ENCODE measurements at places on chromosomes 16 and 17.

GRCh38 chr16:2373176-2373575 is 32.6 kb upstream of the ABCA3 start:
- DNase-seq, result no peak

DNA sequence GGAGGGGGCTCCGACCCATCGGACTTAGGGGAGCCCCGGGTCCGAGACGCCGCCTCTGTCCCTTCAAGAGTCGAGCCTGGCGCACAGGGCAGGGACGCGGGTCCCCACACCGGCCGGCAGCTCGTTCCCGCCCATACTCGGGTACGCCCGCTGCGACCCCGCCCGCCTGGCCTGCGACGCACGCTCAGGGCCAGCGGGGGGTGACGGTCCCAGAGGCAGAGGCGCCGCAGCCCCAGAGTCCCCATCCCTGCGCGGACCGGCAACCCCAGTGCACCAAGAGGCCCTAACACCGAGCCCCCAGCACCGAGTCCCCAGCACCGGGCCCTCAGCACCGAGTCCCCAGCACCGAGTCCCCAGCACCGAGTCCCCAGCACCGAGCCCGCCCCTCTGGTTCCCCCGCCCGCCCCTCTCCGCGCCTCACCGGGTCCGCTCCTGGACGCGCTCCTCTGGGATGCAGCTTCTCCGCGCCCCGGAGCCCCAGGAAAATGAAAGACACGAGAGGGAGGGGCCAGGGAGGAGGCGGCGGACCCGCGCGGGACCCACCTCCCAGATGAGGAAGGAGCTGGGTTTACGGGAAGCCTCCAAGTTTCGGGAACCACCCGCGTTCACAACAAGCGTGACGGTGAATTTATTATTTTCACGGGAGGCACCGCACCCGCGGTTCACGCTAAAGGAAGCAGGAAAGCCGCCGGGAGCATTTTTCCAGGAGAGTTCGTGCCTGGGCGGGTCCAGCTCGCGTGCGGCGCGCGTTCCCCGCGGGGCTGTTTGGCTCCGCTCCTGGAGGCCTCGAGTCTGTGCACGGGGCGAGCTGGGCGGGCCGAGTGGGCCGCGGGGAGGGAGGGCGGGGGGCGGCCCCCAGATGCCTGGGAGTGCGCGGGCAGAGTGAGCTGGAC is at the start of gene SECTM1:
Gene SECTM1 (minus strand): TSS at position 488 of the 893 bp plus-strand sequence. CDS start 6,526 bp downstream, outside the sequence.
- DNase-seq, result peak; percentile 63

GRCh38 chr17:63082952-63083351 is 116.9 kb downstream of the TANC2 start:
- DNase-seq, result peak; percentile 26

GRCh38 chr17:73013816-73014663 is 78.4 kb downstream of the SLC39A11 start:
- no peak for DNase-seq

- peak; percentile 27 for DNase-seq
Observed at GRCh38 chr17:63826468-63827001, 696 bp upstream of the PSMC5 start.

- DNase-seq, result peak; percentile 12
Observed at GRCh38 chr16:30010844-30011713, at the start of gene DOC2A. Gene DOC2A, minus strand, starts transcription at chr16:30011027. Its CDS starts 805 bp downstream, at chr16:30010222.
